ENCODE measurements at places on chromosomes 4 and X.

DNA sequence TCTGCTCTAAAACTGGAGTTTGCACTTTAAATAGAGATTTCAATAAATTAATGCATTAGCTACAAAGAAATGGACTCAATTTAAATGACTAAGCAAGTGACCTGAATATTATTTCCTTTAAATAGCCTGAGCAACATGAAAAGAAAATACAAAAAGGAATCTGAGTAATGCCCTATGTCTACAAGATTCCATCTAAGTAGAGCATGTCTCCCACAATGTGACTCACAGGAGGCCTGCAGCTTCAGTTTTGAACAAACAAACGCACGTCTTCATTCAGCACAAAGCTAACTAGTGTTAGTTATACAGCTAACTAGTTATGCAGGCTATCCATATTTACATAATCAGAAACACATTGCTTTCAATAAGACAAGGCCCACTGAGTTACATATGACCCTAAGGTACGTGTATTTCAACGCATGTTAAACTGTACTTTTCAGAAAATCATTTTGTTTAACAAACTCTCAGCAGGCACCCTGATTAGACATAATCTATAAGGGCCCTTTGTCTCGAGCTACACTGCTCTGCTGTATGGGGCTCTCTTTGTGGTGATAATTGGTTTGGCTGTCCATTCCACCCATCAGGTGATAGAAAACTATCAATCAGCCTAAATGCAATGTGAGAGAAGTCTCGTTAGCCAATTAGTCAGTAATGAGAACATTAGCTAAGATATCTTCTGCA is 116.5 kb downstream of the MAML3 start:
- DNase-seq, result no peak

- DNase-seq, result no peak
Measured at GRCh38 chrX:139882299-139882698, 50.6 kb downstream of the ATP11C start.

DNA sequence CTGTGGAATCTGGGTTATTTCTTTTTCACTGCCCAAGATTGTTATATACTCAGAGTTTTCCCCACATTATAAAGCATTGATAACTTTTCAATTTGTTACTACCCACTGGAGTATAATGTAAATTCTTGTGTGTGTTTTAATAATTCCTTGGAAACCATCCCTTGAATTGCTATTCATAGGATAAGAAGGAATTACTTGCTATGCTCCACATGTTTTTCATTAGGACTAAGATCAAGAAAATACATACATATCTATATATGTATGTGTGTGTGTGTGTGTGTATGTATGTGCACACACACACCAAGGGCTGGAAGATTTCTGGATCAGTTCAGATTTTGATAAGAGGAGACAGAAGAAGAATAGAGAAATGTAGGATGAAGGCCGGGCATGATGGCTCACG is 206.4 kb upstream of the JADE1 start:
- DNase-seq, result no peak

- no peak for DNase-seq
Measured at GRCh38 chr4:787561-787981, 38.4 kb downstream of the CPLX1 start.

GRCh38 chrX:42143866-42144592 is 220.7 kb upstream of the CASK start:
- no peak for DNase-seq

- no peak for DNase-seq
Measured at GRCh38 chr4:27368781-27369180, 508.1 kb downstream of the STIM2 start.

DNA sequence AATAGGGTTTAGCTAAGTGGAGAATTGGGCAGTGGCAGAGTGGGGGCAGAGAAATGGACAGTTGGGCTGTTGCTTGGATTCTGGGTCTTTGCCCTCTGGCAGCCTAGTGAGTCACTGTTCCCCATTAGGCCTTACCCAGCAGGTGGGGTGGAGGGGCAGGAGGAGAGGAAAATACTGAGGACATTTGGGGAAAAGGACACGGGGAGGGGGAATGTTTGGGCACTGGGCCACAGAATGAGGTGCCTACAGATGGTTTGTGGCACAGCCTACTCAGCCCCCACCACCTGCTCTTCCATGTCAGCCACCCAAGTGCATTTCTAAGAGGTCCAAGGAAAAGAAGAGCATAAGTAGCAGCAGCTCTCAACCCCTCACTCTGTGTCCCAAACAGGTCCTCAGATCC is 13.0 kb downstream of the SLC16A2 start:
- DNase-seq, result no peak

GRCh38 chr4:75306506-75306905 is 207.7 kb downstream of the RCHY1 start:
- DNase-seq, result no peak

DNA sequence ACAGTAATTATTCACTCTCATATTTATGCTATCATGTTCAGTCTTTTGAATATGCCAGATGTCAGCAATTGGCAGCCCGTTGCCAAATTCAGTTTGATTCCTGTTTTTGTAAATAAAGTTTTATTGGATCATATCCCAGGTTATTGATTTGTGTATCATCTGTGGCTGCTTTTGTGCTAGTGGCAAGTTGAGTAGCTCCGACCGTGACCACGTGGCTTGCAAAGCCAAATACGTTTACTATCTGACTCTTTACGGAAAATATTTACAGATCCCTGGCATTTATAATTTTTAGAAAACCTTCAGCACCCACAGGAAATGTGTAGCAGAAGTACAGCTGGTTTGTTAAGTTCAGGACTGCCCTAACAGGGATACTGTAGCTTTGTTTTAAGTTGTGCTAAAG is 67.4 kb downstream of the VCX2 start:
- DNase-seq, result no peak

- DNase-seq, result no peak
Measured at GRCh38 chr4:158728236-158728635, 5.0 kb upstream of the PPID start.
